CD4-positive, alpha-beta T cell treated with Interleukin-6 for 4 hours (primary cell): ENCODE measurements at places on chromosomes 6 and 20.

GRCh38 chr6:161088676-161089328 lies 97.2 kb downstream of the MAP3K4 start:
- DNase-seq, result no peak

- no peak for DNase-seq
Observed at GRCh38 chr20:56393653-56394052, 1.2 kb downstream of the CSTF1 start.

GRCh38 chr6:122709922-122710512 lies 69.5 kb upstream of the FABP7 start:
- no peak for DNase-seq

- DNase-seq, result no peak
Observed at GRCh38 chr20:11375966-11376365, 541.7 kb upstream of the BTBD3 start.

DNA sequence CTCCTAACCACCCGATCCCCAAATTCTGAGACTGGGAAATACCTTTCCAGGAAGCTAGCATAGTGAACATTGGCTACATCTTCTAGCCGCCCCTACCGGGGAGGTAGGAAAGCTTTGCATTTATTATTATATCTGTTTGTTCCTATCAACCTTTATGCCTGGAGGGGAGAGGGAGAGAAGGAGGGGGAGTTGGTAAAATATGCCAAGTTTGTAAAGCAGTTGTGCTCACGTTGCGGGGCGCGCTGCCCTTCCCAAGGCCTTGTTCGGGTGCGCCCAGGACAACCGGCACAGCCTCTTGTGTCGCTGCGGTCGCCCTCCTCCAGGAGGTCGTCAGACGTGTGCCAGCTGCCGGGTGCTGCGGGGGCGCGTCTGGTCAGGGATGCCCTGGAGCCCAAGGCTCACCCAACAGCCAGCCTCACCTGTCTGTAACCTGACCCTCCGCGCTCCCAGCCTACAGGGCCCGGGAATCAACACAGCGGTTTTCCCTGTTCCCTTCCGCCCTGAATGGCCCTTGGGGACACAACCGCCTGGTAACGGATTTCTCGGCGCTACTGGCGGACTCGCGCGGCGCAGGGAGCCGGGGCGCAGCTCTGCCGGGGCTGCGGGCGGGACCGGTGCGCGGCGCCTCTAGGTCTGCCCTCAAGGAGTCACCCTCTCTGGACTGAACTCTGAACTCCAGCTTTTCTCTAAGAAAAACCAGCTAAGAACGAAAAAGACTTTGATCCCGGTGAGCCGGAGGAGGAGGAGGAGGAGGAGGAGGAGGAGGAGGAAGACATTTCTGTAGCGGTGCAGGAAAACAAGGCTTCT lies 1.1 kb upstream of the OVOL2 start:
- no peak for DNase-seq

DNA sequence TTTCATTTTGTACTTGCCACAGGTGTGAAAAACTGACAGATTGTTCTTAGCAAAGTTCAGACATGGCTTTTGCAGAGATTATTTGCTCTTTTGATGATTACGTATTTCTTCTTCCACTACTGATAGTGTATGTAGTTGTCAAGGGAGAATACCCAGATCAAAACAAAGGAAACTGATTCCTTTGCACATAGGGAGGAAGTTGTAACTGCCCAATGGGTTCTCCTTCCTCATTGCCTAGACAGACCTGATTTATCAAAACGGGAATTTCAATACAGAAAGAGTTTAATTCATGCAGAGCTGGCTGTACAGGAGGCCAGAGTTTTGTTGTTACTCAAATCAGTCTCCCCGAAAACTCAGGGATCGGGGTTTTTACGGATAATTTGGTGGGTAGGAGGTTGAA lies 214.7 kb downstream of the BCAS1 start:
- DNase-seq, result no peak

DNA sequence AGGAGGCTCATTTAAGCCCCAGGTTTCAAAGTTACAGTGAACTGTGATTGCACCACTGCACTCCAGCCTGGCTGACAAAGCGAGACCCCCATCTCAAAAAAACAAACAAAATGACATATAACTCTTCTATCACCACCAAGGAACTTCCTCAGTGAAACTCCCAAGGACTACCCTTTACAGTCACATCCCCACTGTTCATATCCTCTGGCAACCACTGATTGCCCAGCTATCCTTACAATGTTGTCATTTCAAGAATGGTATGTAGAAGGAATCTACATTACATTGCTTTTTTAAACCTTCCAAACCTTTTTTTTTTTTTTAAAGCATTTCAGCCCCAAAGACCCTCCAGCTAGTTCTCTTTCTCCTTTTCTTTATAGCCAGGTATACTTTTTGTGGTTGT lies 123.1 kb upstream of the CARMIL1 start:
- no peak for DNase-seq

DNA sequence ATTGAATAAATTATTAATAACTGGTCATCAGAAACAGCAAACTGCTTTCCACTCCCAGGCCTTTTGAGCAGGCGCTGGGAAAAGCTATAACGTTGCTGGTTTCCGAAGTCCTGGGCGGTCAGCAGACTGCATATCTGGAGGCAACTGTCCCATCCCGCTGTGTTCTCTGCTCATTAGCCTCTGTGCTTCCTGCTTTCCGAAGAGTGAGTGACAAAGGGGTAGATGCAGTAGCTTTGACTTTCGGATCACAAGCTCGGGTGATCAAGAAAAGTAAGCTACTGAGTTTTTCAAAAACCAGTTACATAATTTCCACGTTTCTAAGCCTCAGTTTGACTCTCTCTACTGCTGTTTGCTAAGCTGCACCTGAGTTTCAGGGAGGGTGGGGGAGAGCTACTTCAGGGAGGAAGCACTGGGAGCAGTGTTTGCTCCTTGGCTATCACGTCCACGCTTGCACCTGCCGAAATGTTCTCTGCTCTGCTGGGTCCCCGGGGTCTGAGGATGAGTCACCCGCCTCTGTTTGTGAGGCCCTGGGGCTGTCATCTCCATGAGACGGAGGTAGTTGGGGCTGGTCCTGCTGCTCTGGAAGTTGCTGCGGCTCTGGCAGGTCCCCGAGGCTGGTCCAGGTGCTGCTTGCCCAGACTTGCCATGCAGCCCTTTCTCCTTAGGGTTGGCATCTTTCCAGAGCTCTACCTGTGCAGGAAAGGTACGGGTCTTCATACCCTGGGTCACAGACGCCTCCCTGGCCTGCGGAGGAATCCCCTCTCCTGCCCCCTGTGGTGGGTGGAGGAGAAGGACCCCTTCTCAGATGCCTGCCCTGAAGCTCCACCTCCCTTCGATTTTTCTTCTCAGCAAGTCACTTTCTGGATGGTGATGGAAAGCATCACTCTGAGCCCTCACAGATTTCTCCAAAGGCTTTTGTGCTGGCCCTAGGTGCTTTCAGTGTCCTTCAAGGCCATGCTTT lies 220.0 kb downstream of the QKI start:
- no peak for DNase-seq
